KBM-7 (cell line): ENCODE measurements at places on chromosomes 5 and 9.

- no peak for DNase-seq
Measured at GRCh38 chr9:93256878-93257807, 73.2 kb downstream of the WNK2 start.

- no peak for DNase-seq
Measured at GRCh38 chr9:93893899-93894690, 61.1 kb downstream of the BARX1 start.

- no peak for DNase-seq
Measured at GRCh38 chr5:24750355-24750754, 105.6 kb upstream of the CDH10 start.

DNA sequence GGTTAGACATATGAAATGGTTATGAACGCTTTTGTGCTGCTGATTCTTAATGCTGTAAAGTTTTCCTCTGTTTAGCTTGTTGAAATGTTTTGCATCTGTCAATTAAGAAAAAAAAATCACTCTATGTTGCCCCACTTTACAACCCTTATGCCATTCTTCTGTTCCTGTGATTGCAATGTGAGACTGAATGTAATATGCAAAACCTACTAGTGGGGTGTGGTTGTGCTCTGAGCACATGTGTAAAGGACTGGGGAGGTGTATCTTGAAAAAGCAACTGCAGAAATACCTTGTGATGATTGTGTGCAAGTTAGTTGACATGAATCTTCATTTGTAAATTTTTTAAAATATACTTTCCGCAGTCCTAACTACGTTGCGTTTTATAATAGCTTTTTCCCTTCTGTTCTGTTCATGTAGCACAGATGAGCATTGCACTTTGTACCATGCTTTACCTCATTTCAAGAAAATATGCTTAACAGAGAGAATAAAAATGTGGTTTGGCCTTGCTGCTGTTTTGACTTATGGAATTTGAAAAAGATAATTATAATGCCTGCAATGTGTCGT is 357.0 kb upstream of the PIK3R1 start:
- no peak for DNase-seq

DNA sequence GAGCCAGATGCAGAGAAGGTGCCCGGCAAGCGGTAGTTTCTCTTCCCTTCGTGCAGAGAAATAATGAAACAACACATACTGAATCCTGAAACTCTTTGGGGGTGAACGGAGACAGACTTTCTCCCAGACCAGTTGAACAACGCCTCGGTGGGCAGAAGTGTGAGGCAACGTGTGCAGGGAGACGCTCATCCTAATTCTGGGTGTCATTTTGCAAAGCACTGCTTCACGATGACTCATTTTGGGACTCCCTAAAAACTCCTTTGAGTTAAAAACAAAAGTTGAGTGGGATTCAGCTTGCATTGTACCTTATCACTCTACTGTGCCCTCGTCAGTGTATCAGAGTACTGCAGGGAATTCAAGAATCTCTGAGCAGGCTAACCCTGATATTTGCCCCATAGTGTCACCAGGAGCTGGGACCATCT is 3.5 kb upstream of the NEK6 start:
- no peak for DNase-seq

GRCh38 chr5:138495351-138495750 is 30.1 kb downstream of the EGR1 start:
- DNase-seq: no peak

DNA sequence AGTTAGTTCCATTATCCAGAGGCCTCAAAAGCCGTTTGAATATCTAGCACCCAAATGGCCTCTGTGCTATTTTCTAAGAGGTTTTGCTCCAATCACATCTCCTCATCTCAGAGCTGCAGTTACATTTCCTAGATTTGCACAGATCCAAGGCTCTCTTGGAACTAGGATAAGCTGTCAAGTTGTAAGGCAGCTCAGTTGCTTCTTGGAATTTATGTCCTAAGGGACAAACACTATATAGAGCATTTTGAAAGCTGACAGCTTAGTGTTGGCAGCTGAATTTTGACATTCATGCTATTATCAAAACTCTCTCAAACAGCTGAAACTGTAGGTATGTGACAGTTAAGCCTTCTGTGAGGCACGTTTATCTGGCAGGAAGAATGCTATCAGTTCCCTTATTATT is 97.0 kb downstream of the MACIR start:
- no peak for DNase-seq

- DNase-seq: peak; percentile 61
Measured at GRCh38 chr5:157265714-157266285, at the start of gene CYFIP2. Gene CYFIP2 (plus strand): TSS chr5:157266123. CDS start chr5:157285362, 19,239 bp downstream.

GRCh38 chr9:105141146-105141975 is 103.1 kb upstream of the SLC44A1 start:
- DNase-seq: no peak

- DNase-seq: no peak
Measured at GRCh38 chr5:141869514-141869913, 8.7 kb downstream of the PCDH1 start.

- DNase-seq: no peak
Measured at GRCh38 chr9:133572821-133573361, 36.3 kb downstream of the FAM163B start.

GRCh38 chr5:63794296-63794695 is 167.9 kb downstream of the HTR1A start:
- no peak for DNase-seq

DNA sequence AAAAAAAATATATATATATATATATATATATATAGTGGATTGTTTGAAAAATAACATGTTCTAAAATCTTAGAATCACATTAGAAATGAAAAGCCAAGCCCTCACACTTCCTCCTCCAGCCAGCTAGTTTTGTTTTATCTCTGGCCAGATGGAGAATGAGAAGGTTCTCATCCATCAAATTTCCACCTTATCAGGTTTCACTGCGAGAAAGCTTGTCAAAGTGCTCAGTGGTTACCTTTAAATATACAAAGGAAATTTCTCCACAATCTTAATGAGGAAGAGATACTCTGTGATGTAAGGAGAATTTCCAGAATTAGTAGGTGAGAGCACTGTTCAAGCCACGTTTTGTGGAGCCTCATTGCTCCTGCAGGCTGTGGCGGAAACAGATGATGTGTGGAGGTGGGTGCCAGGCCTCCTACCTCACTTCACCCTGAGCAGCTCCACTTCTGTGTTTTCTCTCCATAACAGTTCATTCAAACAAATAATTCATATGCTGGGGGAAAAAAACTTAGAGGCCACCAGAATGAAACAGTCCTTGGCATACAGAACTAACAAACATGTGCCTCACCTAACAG is 71.9 kb downstream of the CDK5RAP2 start:
- no peak for DNase-seq

DNA sequence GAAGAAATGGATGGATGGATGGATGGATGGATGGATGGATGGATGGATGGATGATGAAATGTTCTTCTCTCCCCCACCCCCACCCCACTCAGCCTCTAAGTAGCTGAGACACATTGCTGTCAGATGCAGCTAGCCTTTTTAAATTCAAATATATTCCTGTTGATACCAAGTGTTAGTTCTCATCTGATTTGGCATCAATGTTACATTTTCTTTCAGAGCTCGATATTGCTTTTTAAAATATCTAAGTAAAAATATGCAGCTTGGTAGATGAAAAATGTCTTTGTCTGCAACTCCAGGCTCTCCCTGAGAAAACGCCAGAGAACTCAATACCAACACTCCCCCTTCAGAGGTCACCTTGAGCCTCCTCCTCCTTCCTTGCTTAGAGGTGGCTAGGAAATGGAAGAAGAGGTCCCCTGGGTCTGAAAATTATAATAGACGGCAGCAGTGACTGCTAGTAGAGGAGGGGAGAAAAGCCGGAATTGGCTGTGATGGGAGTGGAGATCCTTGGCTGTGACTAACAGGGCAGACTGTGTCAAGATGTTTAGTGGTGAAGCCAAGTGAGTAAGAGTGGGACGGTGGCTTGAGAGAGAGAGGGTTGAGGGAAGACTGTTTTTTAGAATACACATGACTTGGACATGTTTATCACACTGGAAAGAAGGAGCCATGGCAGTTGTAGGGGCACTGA is 156.0 kb downstream of the ZNF462 start:
- DNase-seq: no peak

- DNase-seq: no peak
Measured at GRCh38 chr5:160773646-160774410, 78.2 kb downstream of the ATP10B start.

DNA sequence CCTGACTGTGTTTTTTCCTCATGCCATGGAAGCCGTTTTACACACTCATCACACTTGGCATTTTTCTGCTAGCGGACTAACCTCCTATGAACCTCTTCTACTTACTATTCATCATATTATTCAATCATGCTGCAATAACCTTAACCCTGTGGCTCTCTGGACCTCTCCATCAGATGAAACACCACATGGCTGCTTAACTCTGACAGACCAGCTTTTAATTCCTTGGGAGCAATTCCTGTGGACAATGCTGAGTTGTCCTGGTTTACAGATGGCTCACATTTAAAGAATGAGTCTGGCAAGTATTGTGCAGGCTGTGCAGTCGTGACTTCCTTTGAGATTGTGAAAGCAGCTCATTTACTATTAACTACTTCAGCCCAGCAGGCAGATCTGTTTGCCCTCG is 9.0 kb downstream of the OR1J1 start:
- DNase-seq: no peak

DNA sequence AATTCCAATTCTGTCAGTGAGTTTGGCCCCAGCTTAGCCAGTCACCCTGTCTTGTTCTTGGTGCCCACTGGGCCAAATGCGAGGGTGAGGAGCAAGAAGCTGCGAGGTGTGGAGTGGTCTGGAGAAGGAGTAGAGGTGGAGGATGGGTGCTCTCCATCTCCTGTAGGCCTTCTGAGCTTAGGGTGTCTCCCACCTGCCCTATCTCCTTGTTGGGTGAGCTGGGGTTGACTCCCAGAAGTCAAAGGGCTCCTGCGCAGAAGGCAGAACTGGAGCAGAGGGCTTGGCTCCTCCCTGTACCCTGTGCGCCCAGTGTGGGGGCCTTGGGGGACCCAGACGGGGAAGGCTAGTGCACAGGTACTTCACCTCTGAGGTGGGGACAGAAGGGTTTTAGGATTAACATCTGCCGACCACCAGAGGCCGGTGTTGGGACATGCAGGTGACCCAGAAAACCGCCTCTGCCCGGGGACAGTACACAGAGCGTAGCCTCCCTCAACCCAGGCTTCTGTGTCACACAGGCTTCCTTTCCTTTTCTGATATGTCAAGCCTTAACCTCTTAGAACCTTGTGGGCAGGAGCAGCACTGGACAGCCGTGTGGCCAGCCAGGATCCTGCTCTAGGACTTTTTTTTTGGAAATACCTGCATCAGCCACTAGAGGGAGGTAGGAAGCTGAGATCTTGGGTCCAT is 16.9 kb downstream of the IL5 start:
- peak; percentile 83 for DNase-seq
